NCI-H1930 (cell line): ENCODE measurements at places on chromosomes 11 and 22.

GRCh38 chr11:88308576-88308975 is 29.0 kb downstream of the CTSC start:
- no peak for DNase-seq

- no peak for DNase-seq
Observed at GRCh38 chr11:130766650-130767565, 149.4 kb downstream of the SNX19 start.

DNA sequence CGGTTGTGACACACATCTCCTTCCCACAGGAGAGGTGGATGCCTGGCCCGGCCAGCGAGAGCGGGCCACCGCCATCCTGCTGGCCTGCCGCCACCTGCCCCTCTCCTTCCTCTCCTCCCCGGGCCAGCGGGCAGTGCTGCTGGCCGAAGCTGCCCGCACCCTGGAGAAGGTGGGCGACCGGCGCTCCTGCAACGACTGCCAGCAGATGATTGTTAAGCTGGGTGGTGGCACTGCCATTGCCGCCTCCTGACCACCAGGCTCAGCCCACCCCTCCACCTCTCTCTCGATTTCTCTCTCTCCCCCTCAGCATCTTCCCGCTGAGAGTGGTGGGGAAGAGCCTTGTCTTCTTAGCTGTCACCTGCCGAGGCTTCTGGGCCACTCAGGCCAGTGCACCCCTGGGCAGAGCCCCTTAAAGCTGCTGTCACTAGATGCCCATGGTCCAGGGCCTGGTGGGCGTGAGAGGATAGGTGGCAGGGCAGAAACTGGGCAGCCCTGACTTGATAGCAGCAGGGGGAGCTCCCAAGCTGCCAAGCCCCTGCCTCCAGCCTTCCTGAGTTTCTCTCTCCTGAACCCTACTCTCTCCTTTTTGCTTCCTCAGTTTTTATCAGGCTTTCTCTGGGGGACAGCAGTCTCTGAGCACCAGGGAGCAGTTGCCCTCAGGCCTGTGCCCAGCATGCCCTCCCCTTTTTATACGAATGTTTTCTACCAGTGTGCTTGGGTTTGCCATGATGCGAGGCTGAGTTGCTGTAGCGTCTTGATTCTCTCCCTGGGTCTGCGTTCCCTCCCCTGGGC is 9.3 kb downstream of the SHISA8 start:
- DNase-seq = no peak

GRCh38 chr11:81839016-81839415 is 894.6 kb downstream of the FAM181B start:
- no peak for DNase-seq

GRCh38 chr22:39139933-39140332 is 12.5 kb downstream of the CBX7 start:
- no peak for DNase-seq

- no peak for DNase-seq
Observed at GRCh38 chr11:132278801-132279574, 908.6 kb downstream of the NTM start.

GRCh38 chr11:115215694-115216617 is 288.3 kb downstream of the CADM1 start:
- DNase-seq = no peak

DNA sequence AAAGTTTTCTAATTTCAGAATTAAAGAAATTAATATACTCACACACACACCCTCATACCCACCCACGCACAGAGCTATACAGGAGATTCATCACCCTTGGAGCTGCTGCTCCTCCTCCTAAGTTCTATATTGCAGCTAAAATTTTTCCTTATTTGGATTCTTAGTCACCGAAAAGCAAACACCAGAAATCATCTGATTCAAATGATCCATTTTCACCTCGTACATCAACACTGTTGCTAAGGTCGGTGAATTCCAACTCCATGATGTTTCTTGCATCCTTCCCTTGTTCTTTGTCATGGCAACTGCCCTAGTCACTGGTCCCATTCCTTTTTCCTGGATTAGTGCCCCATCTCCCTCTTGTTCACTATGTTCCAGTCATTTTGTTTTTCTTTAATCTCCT is 286.2 kb downstream of the GRM5 start:
- DNase-seq = no peak

DNA sequence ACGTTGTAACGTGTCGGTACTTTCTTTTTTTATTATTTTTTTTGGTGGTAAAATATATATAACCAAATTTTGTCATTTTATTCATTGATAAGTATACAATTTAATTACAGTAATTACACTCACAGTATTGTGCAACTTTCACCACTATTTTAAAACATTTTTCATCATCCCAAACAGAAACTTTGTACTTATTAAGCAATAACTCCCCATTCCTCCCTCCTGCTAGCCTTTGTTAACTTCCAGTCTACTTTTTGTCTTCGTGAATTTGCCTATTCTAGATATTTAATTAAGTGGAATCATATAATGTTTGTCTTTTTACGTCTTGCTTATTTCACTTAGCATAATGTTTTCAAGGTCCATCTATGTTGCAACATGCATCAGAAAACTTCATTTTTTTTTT is 58.5 kb downstream of the STIM1 start:
- DNase-seq = no peak

DNA sequence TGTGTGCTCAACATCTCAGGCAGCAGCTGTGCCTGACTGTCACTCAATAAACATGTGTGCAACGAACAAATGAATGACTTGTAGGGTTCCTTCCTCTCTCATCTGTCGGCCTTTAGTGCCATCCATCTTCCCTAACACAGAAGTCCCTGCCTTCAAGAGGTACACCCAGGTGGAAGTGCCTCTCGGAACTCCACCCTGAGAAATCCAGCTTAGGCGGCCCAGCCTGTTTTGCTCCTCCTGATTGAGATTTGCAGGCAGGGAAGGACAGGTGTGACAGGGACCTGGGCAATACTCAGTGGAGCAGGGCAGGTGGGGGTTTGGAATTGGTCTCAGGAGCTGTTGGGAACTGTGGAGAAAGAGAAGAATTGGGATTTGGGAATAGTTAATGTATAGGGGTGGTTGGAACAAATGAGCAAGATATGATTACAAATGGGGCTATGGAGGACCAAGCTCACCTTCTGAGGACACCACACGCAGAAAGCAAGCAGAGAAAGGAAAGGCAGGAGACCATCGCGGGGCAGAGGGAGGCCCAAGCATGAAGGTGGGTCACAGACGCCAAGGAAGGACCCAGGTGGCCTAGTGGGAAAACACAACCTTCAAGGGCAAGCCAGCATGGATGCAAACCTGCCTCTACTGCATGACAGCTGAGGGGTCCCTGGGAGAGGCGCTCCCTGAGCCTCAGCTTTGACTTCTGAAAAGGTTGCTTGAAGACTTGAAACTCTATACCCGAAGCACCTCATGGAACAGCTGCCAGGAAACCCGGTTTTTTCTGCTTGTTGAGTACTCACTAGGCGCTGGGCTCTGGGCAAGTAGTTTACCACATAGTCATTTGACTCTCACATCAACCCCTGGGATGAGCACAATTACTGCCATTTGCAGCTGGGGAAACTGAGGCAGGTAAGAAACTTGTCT is 40.9 kb upstream of the ANO1 start:
- no peak for DNase-seq

DNA sequence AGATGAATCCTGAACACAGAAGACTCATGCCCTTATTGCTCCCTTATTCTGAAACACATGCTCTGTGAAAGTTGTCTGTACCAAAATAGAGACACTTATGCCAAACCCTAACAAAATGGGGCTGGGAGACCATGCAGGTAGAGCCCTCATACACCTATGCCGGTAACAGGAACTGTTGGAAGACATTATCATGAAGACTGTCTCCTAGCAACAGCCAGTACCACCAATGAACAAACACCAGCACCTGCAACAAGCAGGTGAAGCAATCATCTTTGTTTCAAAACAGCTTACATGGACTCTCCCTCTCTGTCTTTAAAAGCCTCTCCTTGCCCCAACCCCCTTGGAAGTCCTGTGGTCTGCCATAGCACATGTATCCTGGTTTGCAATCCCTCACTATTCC is 17.2 kb downstream of the SLC5A4 start:
- DNase-seq = no peak

GRCh38 chr11:119323532-119324033 is 6.7 kb upstream of the MCAM start:
- DNase-seq = peak; percentile 36

- DNase-seq = no peak
Observed at GRCh38 chr22:18987765-18988164, 51.7 kb upstream of the PRODH start.

DNA sequence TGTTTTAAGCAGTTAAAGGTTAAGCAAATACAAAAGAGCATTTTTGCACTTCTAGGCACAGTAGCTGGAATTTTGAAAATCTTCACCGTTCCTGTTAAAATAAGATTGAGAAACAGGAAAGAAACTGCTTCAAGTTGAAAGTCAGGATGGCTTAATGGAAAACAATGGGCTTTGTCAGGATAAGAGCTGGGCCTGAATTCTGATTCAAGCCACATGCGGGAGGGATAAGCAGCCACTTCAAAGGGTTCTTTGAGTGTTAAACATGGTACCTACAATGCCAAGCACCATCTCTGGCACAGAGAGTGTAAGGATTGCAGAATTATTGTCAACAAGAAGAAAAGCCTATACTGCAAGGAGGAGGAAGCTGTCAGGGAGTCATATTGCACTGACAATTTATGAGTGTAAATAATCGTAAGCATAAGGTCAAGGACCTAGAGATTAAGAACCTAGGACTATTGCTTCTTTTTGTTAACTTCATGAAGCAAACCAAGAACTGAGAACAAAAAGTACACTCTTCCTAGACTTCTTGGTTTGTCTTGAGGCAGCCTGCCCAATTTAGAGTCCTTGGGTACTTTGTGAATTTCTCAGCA is 32.5 kb downstream of the MPPED2 start:
- DNase-seq = no peak

DNA sequence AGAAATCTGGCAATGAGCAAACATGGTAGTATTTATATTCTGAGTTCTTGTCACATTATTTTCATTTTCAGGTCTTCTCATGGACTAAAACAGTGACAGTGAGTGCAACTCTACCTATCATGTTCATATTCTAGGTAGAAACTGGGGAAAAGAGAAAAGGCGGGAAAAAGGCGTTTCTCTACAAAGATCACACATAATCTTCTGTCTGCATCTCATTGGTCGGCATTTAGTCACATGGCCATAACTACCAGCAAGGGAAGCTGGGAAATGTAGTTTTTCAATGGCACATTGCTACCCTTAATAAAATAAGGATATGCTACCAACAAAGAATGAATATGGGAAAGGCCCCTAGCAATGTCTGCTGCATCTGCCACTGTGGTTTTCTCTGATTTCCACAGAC is 57.6 kb upstream of the B3GAT1 start:
- DNase-seq = no peak

DNA sequence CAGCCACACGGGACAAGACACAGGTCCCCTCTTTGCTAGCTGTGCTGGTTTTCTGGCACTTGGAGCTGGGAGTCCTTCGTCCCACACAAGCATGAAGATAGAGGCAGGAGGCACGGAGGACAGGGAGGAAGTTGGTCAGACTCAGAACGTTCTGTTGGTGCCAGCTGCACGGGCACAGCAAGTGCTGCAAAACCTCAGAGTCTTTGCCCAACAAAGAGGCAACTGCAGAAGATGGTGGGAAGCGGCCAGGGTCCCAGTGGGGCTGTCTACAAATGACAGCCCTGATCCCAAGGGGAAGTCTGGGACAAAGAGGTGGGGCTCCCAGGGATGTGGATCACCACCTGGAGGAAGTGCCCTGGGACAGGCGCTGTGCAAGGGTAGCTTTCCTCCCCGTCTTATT is 9.4 kb upstream of the OSM start:
- no peak for DNase-seq
